ENCODE measurements at places on chromosomes 11 and 22. TPM values are rescaled to one million over a fixed set of nuclear protein-coding genes. Genes with fewer than 3 reads are reported as not detected.
A peak's percentile ranks its signal among the peaks of the same experiment; 100 is the strongest.

- DNase-seq = no peak
- no peak overlapping the region for H3K4me3 ChIP-seq
- H3K27ac ChIP-seq = no peak overlapping the region
- no peaks in the 10 kb centered on the region for H3K4me1 ChIP-seq
- H3K36me3 ChIP-seq = no peaks in the 10 kb centered on the region
Observed at GRCh38 chr22:22934543-22935055, 47.0 kb downstream of the IGLL5 start.

The SLC35F2 gene
- polyA plus RNA-seq = 15.1 TPM

GRCh38 chr11:690738-691633 lies 4.0 kb downstream of the DEAF1 start:
- H3K4me1 ChIP-seq = peaks cover 22% of the 10 kb centered on the region
- H3K36me3 ChIP-seq = peaks cover 33% of the 10 kb centered on the region
- H3K27ac ChIP-seq = no peak overlapping the region
- DNase-seq = no peak

DNA sequence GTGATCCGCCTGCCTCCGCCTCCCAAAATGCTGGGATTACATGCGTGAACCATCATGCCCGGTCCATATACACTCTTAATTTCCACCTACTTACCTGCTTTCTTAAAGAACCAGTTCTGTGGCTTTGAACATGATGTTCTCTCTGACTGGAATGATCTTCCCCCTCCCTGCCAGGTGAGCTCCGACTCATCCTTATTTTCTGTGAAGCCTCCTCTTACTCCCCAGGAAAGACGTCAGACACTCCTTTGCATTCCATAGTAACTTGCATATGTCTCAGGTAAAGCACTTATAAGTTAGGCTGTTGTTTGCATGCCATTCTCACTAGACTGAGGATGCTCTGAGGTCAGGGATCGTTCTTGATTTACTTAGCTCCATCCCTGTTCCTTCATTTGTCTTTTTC lies 91.8 kb upstream of the RAB1B start:
- H3K27ac ChIP-seq = no peak overlapping the region
- no peak for DNase-seq
- H3K36me3 ChIP-seq = no peaks in the 10 kb centered on the region
- H3K4me3 ChIP-seq = no peak overlapping the region

GRCh38 chr22:30998329-30998728 lies 29.3 kb downstream of the TUG1 start:
- no peak overlapping the region for H3K4me3 ChIP-seq
- H3K27me3 ChIP-seq = no peaks in the 10 kb centered on the region
- no peak for DNase-seq
- no peak overlapping the region for H3K27ac ChIP-seq
- no peaks in the 10 kb centered on the region for H3K4me1 ChIP-seq

- peak overlapping the region; percentile 91 for H3K4me3 ChIP-seq
- H3K27me3 ChIP-seq = no peaks in the 10 kb centered on the region
- no peaks in the 10 kb centered on the region for H3K36me3 ChIP-seq
Observed at GRCh38 chr11:76783896-76784813, 999 bp downstream of the TSKU start.

- no peaks in the 10 kb centered on the region for H3K36me3 ChIP-seq
- no peaks in the 10 kb centered on the region for H3K27me3 ChIP-seq
- no peak overlapping the region for H3K4me3 ChIP-seq
- H3K4me1 ChIP-seq = no peaks in the 10 kb centered on the region
- no peak overlapping the region for H3K27ac ChIP-seq
- no peak for DNase-seq
Observed at GRCh38 chr11:69153661-69154060, 2.1 kb upstream of the SMIM38 start.

Measured in H1 (cell line).